ENCODE measurements at places on chromosomes 7 and 10.

- no peak for DNase-seq
Measured at GRCh38 chr10:34427911-34428216, 387.2 kb downstream of the PARD3 start.

DNA sequence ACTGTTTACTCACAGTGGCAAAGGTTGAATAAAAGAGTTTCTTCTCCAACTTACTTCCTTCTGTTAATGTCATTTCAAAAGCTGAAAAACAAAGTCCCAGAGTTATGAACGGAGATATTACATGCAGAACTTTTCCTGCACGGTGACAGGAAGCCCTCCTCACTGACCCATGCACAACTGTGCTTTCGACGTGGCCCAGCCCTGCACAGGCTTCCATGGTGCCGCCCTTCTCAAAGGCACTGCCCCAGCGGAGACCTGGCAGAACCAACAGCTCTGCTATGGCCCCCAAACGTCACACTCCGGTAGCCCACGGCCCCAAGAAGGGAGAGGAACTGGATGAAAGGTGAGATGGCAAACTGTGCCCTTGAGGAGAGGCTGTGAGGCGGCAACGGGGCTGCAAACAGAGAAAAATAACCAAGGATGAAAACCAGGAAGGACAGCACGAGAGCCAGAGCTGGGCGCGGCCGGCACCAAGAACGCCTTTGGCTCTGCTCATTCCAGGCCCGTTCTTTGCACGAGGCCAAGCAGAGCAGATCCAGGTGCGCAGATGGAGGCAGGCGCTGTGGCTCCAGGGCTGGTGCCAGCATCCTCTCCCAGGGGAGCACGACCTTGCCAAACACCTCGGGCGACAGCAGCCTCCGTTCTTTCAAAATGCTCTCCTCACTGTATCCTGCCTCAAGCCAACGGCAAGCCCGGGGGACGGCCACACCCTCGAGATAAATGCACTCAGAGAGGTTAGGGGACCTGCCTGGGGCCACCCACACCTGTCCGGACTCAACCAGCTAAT lies 7.0 kb upstream of the FUOM start:
- DNase-seq = no peak

- DNase-seq = no peak
Measured at GRCh38 chr7:146659732-146660131, 543.1 kb downstream of the CNTNAP2 start.

GRCh38 chr7:11831736-11832495 lies at the start of gene THSD7A:
THSD7A (minus strand) TSS chr7:11832198; CDS start chr7:11831946, 252 bp downstream.
- no peak for DNase-seq

DNA sequence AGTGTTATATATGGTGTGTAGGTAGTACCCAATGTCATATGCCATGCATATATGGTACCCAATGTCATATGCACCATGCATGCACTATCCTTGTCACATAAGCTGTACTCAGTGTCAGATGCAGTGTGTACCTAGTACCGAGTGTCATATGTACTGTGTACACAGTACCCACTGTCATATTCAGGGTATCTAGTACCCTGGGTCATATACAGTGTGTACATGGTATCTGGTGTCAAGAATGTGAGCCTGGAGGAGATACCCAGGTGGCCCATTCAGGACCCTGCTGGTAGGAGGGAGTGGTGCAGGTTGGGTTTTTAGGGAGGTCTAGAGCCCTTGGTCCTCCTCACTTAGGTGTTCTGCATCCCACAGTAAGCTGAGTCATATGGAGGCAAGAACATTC lies 1.8 kb downstream of the ZMYND11 start:
- peak; percentile 27 for DNase-seq

GRCh38 chr7:69402696-69403095 lies 195.6 kb upstream of the AUTS2 start:
- DNase-seq = no peak

- DNase-seq = no peak
Measured at GRCh38 chr10:68989317-68989990, 851 bp downstream of the KIFBP start.

- DNase-seq = no peak
Measured at GRCh38 chr7:122886357-122887081, at the start of gene CADPS2. CADPS2 (minus strand) TSS chr7:122886460; CDS start chr7:122886337, 123 bp downstream.

GRCh38 chr7:133344275-133344674 lies 91.4 kb downstream of the EXOC4 start:
- no peak for DNase-seq

GRCh38 chr10:32516567-32517495 lies 70.9 kb downstream of the CCDC7 start:
- DNase-seq = no peak

GRCh38 chr10:67763499-67764011 lies 67.6 kb upstream of the CTNNA3 start:
- peak; percentile 69 for DNase-seq

- DNase-seq = no peak
Measured at GRCh38 chr10:6470894-6471618, 109.0 kb downstream of the PRKCQ start.

Measured in activated effector memory CD4-positive, alpha-beta T cell treated with Interleukin-2 at 50 U/mL for 16 hours (primary cell).